Stimulated activated CD4-positive, alpha-beta T cell treated with anti-CD3 and anti-CD28 coated beads, Interleukin-1b, Interleukin-23, amount 100 ng/mL, for 24 hours (primary cell): ENCODE measurements at places on chromosomes 12 and 14.

- no peak for DNase-seq
Measured at GRCh38 chr14:53367644-53368026, 214.5 kb upstream of the DDHD1 start.

DNA sequence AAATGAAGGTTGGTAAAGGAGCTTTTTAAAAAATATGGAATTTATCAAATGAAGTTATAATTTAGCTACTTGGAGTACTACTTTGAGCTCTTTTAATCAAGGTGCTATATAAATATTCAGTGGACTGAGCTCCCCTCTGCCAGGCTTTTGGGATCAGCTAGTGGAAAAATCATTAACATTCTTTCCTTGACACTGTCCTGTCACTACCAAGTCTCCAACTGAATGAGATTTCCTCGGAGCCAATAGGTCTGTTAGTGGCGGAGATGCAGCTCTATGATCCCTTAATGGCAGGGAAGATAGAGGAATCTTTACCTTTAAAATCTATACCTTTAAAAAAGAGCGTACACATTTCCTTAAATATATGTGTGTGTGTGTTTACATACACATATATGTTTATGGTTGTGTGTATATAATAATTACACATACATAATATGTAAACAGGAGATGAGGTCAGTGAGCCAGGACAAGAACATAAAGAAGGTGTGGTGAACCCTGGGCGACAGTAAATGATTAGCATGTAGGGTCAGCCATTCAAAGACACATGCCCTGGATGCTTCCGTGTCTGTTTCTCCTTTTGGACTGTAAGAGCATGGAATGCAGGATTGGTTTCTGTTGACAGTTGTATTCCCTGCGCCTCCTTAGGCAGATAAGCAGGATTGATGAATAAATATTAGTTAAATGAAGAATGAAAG, 47.7 kb upstream of the ATP2A2 start:
- DNase-seq, result no peak

DNA sequence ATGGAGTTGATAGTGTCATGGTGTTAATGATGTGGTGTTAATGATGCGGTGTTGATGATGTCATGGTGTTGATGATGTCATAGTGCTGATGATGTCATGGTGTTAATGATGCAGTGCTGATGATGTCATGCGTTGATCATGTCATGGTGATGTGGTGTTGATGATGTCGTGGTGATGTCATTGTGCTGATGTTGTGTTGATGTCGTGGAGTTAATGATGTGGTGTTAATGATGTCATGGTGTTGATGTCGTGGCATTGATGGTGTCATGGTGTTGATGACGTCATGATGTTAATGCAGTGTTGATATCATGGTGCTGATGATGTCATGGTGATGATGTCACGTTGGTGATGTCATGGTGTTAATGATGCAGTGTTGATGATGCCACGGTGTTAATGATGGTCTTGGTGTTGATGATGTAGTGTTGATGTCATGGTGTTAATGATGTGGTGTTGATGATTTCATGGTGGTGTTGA, 49.1 kb upstream of the RIMBP2 start:
- DNase-seq, result no peak

GRCh38 chr12:1929241-1929984, 11.0 kb upstream of the CACNA2D4 start:
- DNase-seq, result no peak

GRCh38 chr14:68016255-68016914, 196.8 kb downstream of the RAD51B start:
- no peak for DNase-seq

GRCh38 chr12:102769323-102769916, 147.6 kb downstream of the PAH start:
- no peak for DNase-seq

DNA sequence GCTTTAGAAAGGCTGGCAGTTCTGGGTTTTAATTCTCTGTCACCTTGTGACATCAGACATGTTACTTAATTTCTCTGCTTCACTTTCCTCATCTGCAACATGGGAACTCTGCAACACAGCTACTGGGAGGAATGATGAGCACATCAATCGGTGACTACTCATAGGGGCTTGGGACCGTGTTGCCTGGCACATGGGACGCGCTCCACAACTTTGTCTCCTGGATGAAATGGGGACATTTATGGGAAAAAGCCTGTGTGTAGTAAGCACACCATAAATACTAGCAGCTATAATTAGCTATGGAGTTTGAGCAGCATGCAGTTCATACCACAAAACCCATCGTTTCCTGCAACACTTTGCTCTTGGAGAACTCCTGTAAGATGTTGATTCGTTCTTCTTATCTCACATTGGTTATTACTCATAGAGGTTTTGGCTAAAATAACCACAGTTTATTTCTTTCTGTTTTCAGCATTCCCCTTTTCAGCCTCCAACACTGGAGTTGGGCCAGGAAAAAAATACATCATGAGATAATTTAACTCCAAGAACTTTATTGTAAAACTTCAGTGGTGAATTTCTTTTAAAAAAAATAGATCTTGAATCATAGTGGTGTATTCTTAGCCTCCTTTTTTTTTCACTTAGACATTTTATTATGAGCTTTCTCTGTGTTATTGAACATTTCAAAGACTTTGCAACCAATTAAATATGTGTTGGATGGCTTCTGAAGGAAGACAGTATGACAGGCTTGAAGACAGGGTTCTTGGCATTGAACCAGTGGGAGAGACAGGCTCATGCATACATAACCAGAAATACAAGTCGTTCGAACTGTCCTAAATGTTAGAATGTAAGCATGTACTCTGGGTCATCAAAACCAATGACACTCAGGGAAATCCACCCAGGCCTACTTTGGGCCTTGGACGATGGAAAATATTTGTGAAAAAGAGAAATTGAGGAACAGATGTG, 72.7 kb downstream of the RIN3 start:
- no peak for DNase-seq

- DNase-seq, result no peak
Measured at GRCh38 chr12:12976366-12976765, 23.7 kb downstream of the HEBP1 start.

- DNase-seq, result no peak
Measured at GRCh38 chr12:10528174-10528953, 22.7 kb downstream of the EIF2S3B start.

DNA sequence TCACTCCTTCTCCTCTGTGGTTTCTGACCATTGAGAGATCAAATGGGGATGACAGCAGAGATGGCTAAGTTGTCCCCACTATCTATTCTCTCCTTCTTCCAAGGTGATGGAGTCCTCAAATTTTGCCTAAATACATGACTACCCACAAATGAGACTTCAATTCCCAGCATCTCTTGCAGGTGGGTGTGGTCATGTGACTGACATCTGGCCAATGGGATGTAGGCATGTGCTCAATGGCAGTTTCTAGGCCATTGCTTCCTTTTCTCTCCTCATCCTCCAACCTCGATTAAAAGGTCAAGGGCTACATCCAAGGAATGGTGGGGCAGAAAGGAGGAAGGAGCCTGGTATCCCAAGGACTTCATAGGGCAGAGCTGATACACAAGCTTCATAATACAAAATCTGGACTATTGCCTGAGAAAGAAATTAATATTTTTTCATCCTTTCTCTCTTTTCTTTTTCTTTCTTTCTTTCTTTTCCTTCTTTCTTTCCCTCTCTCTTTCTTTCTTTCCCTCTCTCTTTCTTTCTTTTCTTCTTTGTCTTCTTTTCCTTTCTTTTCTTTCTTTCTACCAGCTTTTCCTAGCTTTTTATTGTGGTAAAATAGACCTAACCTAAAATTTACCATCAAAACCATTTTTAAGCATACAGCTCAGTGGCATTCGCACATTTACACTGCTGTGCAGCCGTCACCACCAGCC, 100.9 kb upstream of the PRB2 start:
- no peak for DNase-seq

GRCh38 chr14:96710060-96710666, 87.0 kb upstream of the VRK1 start:
- no peak for DNase-seq

- DNase-seq, result no peak
Measured at GRCh38 chr14:68506021-68506644, 286.7 kb downstream of the ZFP36L1 start.

GRCh38 chr12:49748306-49748705, 6.9 kb downstream of the TMBIM6 start:
- no peak for DNase-seq

GRCh38 chr14:100504372-100505078, 82.7 kb downstream of the BEGAIN start:
- no peak for DNase-seq

GRCh38 chr14:78399316-78399889, 229.2 kb downstream of the NRXN3 start:
- no peak for DNase-seq

DNA sequence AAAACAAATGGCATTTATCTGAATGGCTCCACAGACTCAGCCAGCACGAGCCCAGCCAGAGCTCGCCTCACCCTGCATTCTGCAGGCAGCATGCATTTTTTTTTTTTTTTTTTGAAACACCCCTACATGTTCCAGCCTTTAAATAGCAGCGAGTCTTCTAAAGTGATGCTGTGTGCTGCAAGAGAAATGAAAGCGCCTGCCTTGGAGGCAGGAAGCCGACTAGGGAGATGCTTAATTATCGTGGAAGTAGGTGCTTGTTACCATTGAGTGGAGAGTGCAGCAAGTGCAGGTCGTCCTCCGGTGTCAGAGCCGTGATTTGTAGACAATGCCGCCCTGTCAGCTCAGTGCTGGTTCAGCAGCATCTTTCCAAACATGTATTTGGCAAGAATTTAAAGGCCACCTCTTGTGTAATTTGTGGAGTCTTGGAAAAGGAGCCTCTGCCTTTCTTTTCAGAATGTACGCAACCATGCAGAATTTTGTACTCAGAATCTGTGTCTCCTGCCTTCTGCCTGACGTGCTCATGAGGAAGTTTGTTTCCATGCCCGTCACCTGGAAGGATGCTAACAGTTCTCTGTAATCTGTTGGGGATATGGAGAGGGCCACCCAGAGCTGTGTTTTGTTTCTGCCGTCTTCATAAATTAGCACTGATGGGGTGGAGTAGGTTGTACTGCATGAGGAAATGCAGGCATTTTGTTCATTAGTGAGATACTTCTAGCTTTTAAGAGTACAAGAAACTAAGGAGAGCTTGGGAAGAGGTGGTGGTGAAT, 345.9 kb upstream of the RGS6 start:
- no peak for DNase-seq

- DNase-seq, result no peak
Measured at GRCh38 chr12:130792821-130793553, 46.1 kb downstream of the STX2 start.

DNA sequence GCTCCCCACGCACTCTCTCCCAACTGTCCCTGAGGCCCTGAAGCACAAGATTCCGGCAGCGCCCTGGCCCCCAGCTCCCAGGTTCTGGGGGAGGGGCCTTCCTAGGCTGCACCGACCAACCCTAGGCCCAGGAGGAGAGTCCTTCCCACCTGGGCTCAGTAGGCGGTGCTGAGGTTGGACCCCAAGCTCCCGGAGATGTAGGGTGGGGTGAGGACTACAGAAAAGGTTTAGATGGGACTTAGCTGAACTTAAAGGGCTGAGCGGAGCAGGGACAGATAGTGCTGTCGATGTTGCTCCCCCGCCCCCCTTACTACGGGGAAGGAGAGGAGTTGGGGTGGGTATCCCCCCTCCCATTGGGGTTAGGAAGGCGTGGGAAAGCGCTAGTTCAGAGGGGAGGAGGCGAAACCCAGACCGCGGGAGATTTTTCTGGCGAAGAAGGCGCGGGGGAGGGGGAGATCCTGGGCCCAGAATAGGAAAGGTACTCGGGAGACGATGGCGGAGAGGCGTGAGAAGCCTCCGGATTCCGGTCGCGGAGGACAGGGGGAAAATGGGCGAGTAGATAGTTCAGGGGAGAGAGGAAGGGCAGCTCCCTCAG, 4.2 kb upstream of the BAZ2A start:
- DNase-seq, result no peak

DNA sequence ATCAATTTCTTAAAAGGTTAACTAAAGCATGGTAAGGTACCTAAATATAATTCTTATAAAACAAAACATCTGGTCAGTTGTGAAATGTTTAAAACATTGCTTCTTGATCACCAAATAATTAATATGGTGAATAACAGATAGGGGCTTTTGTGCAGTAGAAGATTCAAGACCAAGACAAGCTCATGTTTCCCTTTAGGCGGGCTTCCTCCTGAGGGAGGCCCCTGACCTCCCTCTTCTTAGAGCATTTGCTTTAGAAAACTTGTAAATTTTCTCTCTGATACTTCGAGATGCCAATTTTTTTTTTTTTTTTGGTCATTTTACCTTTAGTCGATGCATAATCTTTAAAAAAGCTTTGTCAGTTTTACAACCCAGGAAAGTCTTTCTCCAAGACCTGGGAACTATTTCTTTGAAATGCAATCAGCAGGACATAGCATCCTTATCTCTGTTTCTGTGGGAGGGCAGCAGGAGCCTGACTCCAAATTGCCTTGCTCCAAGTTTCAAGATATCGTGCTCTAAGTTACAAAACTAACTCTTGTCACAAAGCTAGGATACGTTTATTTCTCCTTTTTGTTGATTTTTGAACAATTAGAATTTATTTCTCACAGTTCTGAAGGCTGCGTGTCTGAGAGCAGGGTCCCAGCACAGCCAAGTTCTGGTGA, 66.6 kb upstream of the BICD1 start:
- DNase-seq, result no peak

- DNase-seq, result no peak
Measured at GRCh38 chr12:39064708-39065107, 159.3 kb upstream of the CPNE8 start.

DNA sequence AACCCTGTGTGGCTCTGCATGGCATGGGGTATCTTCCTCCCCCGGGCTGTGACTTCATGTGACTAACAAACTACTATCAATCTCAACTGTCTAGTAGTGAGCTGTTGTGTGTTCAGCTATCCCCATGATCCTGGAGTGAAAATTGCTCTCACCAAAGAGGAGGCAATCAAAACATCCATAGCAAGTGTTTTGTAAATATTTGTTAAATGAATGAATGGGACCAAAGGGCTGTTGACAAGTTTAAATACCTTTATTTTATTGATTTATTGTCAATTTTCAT, 138.1 kb upstream of the CPM start:
- no peak for DNase-seq

- no peak for DNase-seq
Measured at GRCh38 chr14:104772707-104773504, 20.0 kb downstream of the SIVA1 start.

- no peak for DNase-seq
Measured at GRCh38 chr12:131764738-131765137, 53.8 kb downstream of the SFSWAP start.

- DNase-seq, result no peak
Measured at GRCh38 chr12:3213188-3213587, 136.0 kb downstream of the TSPAN9 start.

- no peak for DNase-seq
Measured at GRCh38 chr12:51432921-51433320, 8.3 kb downstream of the SLC4A8 start.
